ENCODE measurements at places on chromosomes 2 and 18. TPM values are rescaled to one million over a fixed set of nuclear protein-coding genes. Genes with fewer than 3 reads are reported as not detected.

WDR43 gene
- total RNA-seq = 89.7 TPM

DRC1 gene
- total RNA-seq = not detected

ATG9A gene
- total RNA-seq = 60.7 TPM

- DNase-seq = no peak
Observed at GRCh38 chr2:144078106-144078505, 441.8 kb downstream of the ZEB2 start.

- DNase-seq = no peak
Observed at GRCh38 chr18:32378705-32379104, 92.0 kb downstream of the GAREM1 start.

DNA sequence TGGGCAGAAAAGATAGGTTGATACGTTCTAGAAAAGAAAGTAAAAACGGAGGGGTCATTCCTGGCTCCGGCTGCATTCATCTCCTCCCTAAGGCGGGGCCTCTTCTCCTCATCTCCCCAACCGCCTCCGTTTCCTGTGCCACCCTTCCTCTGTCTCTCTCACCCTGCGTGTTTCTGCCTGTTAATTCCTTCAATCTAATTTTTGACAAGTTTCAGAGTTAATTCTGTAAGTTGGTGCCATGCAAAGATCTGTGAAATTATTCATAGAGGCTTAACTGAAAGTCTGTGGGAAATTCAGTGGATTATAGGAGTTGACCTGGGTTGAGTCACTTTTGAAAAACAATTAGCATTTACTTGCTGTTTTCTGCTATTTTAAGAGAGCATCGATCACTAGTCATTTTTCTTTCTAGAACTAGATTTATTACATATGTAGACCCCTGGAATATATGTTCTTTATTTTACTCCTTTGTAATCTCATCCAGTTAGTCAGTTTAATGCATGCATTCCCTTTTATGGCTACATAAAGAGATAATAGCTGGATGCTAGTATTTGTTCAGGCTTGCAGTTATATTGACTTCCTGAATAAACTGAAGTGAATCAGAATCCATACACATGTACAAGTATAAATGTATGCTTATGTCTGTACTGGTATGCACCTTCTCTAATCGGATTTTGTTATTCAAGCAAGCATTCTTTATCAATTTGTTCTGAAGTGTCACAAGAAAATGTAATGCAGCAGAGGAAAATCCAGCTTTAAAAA lies 91.1 kb downstream of the EML6 start:
- no peak for DNase-seq

GRCh38 chr18:50194631-50195532 lies at the start of gene MYO5B:
Gene MYO5B (minus strand): TSS chr18:50195147. CDS start chr18:50194793, 354 bp downstream.
- no peak for DNase-seq

- no peak for DNase-seq
Observed at GRCh38 chr2:195658541-195658890, 1.5 kb downstream of the SLC39A10 start.
